Esophagus squamous epithelium (tissue), 5 donors: ENCODE measurements at places on chromosomes 7 and 10.

- no peak for DNase-seq
Observed at GRCh38 chr10:71927776-71928592, 36.2 kb upstream of the CHST3 start.

- DNase-seq = no peak
Observed at GRCh38 chr10:63171255-63171855, 38.2 kb downstream of the NRBF2 start.

DNA sequence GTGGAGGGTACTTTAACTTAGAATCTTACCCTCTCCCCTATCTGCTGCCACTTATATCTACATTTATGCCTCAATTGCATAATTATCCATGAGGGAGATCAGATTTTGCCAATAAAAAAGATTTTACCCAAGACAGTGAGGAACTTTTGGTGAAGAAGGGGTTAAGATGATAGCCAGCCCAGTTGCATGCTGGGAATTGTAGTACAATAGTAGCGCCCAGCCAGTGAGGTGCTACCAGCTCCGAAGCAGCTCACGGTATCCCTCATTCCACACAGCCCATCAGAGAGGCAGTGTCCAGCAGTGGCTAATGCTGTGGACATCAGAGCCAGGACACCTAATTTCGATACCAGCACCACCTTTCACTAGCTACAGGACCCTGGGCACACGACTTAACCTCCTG is 5.9 kb upstream of the LGI1 start:
- DNase-seq = no peak

- DNase-seq = no peak
Observed at GRCh38 chr7:131057015-131057793, 270.5 kb upstream of the MKLN1 start.

DNA sequence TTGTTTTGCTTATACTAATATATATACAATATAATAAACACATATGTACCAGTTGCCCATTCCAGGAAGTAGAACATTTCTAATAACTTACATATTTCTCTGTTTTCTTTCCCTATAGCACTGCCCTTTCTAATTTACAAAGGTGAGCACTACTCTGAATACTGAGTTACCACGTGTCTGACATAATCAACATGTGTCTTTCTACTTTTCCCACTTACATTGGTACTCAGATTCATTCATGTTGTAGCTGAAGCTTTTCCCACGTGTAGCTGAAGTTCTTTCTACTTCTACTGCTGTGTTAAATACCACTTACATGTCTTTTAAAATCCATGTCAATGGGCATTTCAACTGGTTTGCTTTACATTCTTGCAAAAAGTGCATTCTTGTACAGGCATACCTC is 317.3 kb downstream of the DGKB start:
- no peak for DNase-seq

DNA sequence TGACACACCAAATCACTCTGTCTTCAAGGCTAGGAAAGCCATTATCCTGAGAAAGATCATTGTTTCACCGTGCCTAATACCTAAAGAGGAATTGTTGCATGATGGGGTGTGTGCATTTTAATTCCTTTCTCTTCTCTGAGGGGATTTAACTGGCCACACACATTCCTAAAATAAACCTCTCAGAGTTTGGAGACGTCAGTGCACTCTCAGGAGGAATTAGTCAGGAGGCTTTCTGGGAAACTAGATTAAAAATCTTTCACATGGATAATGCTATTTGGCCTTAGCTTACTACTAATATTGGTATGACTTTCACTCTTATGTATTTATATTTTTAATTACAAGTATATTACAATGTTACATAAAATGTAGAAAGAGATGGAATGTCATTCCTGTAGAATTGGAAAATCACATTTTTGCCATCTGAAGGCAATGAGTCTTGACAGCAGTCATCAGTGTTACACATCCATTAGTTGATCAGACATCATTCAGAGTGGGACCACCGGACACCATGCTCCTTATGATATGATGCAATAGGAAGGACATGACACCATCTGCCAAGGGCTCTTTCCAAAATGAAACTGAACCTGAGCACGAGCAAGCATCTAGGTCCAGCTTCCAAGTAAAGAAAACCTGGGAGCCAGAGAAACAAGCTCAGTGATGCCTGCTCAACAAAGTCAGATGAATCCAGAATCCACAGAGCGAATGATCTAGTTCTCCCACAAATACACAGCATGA is 43.1 kb upstream of the TMEM273 start:
- DNase-seq = no peak
